ENCODE measurements at places on chromosomes 2 and 18. TPM values are rescaled to one million over a fixed set of nuclear protein-coding genes. Genes with fewer than 3 reads are reported as not detected.

COPS8 gene
- polyA plus RNA-seq = 94.9 TPM

CFAP65 gene
- 0.61 TPM for polyA plus RNA-seq

LIPG gene
- 0.44 TPM for polyA plus RNA-seq

C1GALT1C1L gene
- polyA plus RNA-seq = not detected

GGCX gene
- polyA plus RNA-seq = 33.4 TPM

RESP18 gene
- polyA plus RNA-seq = not detected

TEX51 gene
- polyA plus RNA-seq = not detected

OTOS gene
- polyA plus RNA-seq = 3.5 TPM

CHRND gene
- polyA plus RNA-seq = not detected

C2orf68 gene
- 26.4 TPM for polyA plus RNA-seq
